ENCODE measurements at places on chromosomes 7 and 10.

- DNase-seq: no peak
Observed at GRCh38 chr7:120915314-120916105, 35.1 kb upstream of the ING3 start.

GRCh38 chr10:24238519-24239247 is 29.7 kb downstream of the KIAA1217 start:
- peak; percentile 76 for DNase-seq

DNA sequence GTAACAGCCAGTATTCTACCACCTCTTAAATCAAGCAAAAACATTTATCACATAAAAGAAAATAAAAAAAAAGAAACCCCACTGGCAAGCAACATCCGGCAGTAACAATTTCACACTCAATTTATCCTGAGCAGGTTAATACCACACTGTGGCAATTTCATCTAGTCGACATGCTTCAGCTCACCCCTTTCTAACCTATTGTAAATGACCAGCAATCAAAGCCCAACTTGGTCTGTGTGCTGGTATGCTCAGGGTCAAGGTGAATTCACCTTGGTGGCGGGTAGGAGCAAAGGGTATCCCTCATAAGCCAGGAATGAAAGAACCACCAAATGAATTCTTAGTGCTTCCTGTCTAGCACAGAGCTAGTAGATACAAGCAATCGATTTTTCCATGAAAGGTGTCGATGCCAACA is 109.1 kb upstream of the AFAP1L2 start:
- DNase-seq: no peak

- no peak for DNase-seq
Observed at GRCh38 chr10:33781606-33782395, 447.3 kb upstream of the NRP1 start.

DNA sequence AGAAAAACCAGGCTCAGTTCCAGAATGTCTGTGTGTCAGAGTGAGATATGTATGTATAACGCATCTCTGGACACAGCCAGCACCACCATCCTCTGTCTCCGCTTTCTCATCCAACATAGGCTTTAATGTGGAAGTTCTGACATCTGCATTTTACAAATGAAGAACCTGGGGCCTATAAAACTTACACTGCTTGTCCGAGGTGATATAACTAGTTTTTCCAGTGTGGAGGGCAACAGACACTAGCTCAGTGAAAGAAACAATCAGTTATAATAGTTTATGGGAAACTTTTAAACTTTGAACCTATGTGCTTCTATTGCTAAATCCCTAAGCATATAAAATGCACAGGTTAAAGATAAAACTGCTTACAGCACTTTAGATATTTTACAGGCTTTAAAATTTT is 208.7 kb downstream of the CRPPA start:
- no peak for DNase-seq

- DNase-seq: no peak
Observed at GRCh38 chr7:48832303-48832845, 92.0 kb upstream of the CDC14C start.

DNA sequence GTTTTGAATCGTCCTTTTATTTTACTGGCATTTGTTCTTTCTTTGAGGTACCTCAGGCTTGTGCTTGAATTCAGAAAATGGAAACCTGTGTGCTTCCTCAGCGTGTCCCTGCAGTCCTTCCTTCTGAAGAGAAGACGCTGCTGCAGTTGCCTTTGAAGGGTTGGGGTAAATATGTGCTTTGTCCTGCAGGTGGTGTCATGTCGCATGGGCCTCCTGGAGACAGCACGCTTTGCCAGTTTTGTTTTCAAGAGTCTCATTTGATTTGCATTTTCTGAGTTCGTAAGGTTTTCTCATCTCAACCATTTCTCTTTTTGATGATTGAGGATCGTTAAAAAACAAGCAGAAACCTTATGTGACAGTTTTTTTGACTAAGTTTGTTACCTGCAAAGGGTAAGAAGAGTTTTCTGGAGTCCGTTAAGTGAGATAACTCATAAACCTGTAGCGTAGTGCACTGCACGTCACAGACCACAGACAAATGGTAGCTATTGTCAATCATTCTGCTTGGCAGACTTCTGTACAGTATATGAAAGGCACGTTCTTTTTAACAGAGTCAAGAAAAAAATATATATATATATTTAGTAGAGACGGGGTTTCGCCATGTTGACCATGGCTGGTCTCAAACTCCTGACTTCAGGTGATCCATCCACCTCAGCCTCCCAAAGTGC is 57.0 kb downstream of the CDC123 start:
- no peak for DNase-seq

GRCh38 chr7:152543799-152544198 is 108.0 kb upstream of the KMT2C start:
- DNase-seq: no peak

GRCh38 chr10:58721601-58722281 is 209.1 kb downstream of the BICC1 start:
- no peak for DNase-seq

DNA sequence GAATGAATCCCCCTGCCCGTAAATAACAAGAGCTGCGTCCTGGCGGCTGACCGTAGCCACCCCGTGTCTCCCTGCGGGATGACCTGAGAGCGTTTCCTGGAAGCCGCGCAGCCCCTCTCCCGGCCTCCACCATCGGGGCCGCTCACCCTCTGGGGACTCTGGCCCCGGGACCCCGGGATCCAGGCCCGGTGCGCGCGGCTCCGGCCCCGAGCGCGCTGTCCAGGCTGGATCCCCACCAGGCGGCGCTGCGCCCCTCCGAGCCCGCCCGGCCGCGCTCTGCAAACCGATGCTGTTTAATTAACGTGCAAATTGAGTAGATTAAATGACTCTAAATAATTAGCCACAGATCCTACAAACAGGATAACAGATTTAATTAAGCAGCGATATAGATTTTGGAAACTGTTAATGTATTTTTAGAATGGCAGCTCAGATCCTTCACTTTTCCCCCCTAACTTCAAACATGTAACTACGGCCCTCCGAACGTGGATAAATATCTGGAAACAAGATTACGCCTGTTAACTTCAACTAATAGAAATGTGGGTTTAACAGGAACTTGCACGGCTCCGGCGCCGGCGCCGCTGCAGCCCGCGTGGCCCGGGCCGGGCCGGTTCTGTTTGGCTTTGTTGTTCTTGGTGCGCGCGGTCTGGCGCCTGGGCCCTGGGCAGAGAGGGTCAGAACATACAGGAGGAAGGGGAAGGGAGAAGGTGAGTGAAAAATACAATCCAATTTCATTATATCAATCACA is 7.1 kb upstream of the UNCX start:
- peak; percentile 33 for DNase-seq

DNA sequence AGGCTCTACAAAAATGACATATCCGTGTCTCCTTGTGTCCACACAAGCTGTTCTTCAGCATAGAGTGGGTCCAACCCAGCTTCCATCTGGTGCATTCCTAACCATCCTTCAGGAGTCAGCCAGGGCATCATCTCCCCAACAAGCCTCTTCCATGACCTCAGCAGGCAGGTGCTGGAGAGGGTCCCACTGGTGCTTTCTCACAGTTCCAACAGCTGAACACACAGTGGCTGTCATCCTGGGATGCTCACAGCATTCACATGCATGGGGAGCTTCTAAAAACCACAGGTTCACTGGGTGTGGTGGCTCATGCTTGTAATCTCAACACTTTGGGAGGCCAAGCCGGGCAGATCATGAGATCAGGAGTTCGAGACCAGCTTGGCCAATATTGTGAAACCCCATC is 6.4 kb upstream of the CYP3A4 start:
- no peak for DNase-seq

- no peak for DNase-seq
Observed at GRCh38 chr7:121562259-121562658, 166.2 kb upstream of the FAM3C start.

- no peak for DNase-seq
Observed at GRCh38 chr7:51328351-51328801, 11.8 kb upstream of the COBL start.

DNA sequence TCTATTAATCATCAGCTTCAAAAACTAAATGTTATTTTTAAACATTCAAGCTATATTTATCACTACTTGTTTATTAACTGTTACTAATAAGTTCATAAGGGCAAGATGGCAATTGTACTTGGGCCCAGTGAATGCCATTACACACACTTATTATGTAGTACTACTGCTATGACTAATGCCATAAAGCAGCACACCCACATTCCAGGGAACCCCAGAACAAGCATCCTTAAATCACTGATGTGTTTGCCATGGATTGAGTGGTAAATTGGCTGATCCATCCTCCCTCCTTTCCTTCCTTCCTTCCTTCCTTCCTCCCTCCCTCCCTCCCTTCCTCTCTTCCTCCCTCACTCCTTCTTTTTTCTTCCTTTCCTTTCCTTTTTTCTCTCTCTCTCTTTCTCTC is 37.4 kb upstream of the RSU1 start:
- no peak for DNase-seq

DNA sequence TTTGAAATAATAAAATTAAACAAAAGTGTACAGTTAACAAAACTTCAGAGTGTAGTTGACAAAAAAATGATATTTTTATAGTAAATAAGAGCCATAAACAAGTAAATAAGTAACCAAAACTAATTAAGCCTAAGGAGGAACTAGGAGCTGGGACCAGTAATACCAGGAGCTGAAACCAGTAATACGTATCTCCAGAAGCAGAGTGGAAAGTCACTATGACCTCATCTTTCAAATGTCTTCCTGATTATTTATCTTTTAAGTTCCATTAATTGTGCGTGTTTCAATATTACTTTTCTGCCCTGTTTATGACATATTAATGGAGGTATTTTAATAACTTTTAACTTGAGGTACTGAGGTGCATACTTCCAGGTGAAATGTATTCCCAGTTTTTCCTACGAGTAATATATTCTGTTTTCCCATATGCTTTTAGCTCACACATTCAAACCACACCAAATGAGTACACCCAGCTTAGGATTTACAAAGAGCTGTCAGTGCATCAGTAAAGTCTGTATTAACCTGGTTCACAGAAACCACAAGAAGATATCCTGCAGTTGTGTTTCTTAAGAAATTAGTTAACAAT is 283.7 kb upstream of the HGF start:
- no peak for DNase-seq

DNA sequence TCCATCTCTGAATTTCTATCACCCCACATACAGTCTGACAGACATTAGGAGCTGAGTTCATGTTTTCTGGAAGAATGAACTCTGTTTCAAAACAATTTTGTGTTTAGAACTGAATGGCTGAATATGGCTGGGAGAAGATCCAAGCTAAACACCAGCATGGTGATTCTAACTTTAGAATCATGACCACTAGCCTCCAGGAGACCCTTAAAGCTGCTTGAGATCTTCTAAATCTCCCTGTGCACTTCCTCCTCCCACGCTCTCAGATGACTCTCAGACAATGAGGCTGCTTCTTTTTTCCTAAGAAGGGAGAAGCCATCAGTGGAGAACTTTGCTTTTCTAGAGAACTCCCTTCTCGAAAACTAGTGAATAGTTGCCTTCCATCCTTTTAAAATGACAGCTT is 711.2 kb downstream of the GRID1 start:
- DNase-seq: peak; percentile 35

DNA sequence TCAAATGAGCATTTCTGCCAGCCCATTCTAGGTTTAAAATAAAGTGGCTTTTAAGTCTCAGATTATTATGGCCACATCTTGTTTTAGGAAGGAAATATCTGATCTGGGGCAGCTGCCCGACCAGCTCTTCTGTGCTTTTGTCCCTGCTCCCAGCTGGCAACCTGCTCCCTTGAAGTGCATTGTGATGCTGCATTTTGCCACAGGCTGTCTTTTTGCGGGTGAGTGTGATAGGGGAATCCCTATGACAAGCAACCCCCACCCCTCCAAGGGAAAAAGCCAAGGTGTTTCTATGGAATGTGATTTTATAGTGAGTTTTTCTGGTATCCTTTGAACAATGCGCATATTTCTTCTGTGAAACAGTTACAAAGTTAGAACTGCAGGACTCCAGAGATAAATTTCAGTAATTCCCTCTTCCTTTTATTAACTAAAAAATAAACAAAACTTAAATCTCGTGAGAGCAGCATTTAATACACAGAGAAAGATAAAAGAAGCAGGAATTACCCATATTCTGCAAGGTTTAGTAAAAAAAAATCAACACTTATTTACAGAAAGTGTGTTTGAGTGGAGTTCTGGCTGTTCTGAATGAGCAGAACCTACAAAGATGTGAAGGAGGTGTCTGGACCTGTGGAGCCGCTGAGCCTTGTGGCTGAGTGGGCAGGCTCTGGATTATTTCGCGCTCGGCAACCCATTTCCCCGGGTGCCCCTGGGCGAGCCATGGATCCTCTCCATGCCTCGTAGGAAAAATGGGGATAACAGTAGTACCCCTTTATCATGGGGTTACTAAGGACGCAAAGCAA is 10.1 kb upstream of the HPS1 start:
- no peak for DNase-seq

- no peak for DNase-seq
Observed at GRCh38 chr10:130254662-130255061, 118.5 kb downstream of the GLRX3 start.

GRCh38 chr10:101691081-101691480 is 3.9 kb downstream of the FBXW4 start:
- no peak for DNase-seq

GRCh38 chr7:93097388-93097787 is 20.4 kb downstream of the SAMD9 start:
- DNase-seq: no peak

DNA sequence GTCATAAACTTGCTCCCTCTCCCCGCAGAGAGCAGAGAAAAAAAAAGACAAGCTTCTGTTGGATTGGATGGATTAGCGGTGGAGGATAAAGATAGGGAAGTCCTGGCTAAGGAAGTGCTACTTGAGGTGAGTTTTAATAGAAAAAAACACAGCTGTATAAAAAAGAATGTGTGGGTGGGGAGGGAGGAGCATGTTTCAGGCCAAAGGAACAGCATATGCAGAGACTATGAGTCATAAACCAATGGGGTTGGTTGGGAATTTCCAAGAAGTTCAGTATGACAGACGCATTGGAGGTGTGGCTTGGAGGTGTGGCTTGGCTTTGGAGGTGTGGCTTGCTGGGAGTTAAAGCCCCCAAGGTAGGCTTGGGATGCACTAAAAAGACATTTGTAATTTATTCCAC is 103.0 kb upstream of the LSM8 start:
- DNase-seq: no peak

GRCh38 chr7:92595281-92595680 is 5.1 kb upstream of the FAM133B start:
- DNase-seq: no peak

DNA sequence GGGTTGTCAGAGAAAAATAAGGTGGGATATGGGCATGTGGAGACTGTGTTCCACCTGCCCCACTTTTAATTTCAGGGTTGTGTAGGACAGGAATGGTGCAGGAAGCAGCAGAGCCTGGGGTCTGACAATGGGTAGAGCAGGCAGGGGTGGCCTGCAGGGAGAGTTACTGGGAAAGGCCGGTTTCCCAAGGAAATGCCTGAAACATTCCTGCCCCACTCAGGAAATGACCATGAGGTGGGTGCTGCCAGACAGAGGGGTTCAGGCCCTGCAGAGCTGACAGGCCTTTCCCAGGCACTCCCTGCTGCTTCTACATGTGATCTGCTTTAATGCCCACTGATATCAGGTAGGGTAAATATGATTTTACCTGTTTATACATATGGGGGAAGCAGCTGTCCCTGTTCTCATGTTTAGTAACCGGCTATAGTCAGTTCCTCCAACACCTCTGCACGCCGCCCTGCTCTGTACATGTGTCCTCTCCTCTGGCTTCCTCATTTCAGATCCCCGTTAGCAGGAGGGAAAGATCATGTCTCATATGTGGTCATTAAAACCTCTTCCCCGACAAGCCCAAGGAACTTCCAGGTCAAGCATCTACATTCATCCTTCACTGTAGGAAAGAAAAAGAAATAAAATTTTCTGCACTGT is 118.6 kb upstream of the PRSS58 start:
- DNase-seq: no peak

GRCh38 chr10:78972160-78972946 is 96.4 kb upstream of the ZMIZ1 start:
- DNase-seq: peak; percentile 42

Data from renal pelvis (tissue), 12 donors.